Hepatic stellate cell (primary cell): ENCODE measurements at places on chromosomes 3 and 15.
A peak's percentile ranks its signal among the peaks of the same experiment; 100 is the strongest.

DNA sequence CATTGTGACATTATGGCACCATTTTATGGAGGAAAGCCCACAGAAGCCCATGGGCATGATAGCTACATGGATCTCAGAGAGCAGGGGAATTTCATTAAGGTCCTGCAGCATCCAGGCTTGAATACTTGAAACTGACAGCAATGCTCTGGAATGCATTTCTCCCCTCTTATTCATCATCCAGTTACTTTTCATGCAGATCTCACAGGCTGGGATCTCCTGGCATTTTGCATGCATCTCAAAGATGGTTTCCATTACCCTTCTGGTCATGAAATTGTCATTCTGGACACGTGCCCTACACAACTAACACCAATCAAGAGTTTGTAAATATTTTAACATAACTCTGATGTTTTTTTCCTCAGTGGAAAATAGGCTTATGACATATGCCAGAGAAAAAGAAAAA, 32.4 kb downstream of the VGLL3 start:
- DNase-seq: peak; percentile 60

GRCh38 chr15:85331655-85332285, 48.6 kb upstream of the AKAP13 start:
- DNase-seq: no peak

- no peak for DNase-seq
These were observed 419 bp downstream of the FAM227B start for GRCh38 chr15:49620199-49620598.

- no peak for DNase-seq
These were observed 61.5 kb downstream of the CGGBP1 start for GRCh38 chr3:87997298-87997697.

DNA sequence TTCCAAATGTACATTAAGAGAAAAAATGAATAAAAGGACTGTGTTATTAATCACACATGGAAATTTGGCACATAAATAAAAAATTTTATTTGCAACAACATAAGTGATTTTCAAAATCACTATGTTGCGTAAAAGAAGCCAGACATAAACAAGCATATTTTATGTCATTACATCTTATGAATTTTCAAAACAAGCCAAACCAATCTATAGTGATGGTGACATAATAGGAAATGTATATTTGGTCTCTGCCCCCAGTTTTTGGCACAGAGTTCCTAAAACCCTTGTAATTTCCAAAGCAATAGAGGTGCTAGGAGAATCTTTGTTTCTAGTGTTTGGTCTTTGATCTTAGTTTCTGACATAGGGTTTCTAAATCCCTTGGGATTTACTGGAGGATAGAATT, 543.3 kb downstream of the ZBBX start:
- DNase-seq: no peak

GRCh38 chr15:92880796-92881195, 19.3 kb upstream of the CHD2 start:
- DNase-seq: no peak

- no peak for DNase-seq
These were observed 236.1 kb downstream of the CD47 start for GRCh38 chr3:107854733-107855132.

DNA sequence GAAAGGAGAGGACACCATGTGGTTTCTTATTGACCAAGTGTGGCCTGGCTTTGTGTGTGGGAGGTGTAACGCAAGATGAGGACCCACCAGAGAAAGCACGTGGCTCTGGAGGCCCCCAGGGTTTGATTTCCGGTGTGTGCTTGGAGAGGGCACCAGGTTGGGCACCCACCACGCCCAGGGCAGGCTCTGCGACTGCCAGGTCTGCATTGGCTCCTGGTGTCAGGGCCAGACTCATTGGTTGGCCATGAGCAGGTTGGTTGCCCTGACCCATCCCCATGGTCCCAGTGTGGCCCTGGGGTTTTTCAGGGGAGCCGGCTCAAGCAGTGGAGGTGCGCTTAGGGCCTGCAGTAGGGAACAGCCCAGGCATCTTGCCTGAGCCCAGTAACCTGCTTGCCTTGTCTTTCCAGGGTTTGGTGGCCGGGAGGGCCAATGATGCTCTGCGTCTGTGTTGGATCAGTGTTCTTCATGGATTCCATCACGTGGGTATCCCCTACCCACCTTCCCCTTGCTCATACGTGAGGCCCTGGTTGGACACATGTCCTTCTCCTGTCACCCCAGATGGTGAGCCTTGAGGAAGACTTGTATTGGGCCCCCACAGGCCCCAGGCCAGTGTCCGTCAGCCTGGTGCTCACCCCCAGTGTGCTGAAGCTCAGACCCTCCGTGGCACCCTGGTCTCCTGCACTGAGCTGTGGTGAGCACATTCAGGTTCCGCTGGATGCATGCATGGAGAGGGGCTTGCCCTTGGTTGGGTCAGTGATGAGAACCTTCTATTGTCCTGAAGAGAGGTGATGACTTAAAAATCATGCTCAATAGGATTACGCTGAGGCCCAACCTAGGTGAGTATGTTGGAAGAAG, 193.9 kb downstream of the UBE3A start:
- no peak for DNase-seq

GRCh38 chr3:96756516-96756915, 57.9 kb upstream of the EPHA6 start:
- DNase-seq: no peak

DNA sequence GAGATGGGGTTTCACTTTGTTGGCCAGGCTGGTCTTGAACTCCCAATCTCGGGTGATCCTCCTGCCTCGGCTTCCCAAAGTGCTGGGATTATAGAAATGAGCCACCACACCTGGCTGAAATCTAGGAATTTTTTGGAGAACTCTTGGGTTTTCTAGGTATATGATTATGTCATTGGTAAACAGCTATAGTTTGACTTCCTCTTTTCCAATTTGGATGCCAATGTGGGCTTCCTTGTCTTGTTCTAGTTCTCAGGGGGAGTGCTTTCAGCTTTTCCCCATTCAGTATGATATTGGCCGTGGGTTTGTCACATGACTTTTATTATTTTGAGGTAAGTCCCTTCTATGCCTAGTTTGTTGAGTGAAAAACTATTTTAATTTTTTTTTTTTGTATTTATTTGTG, 17.9 kb downstream of the KCNMB3 start:
- DNase-seq: no peak
